ENCODE measurements at places on chromosomes 11 and 22. TPM values are rescaled to one million over a fixed set of nuclear protein-coding genes. Genes with fewer than 3 reads are reported as not detected.

LRRC4C gene
- polyA plus RNA-seq, result 17.0 TPM

OR5AK2 gene
- 0.23 TPM for polyA plus RNA-seq

SCGB1D1 gene
- not detected for polyA plus RNA-seq

MRPL11 gene
- 67.5 TPM for polyA plus RNA-seq

CARD16 gene
- polyA plus RNA-seq, result 0.70 TPM

MS4A8 gene
- 0.18 TPM for polyA plus RNA-seq

MAPK8IP1 gene
- polyA plus RNA-seq, result 8.6 TPM

FERMT3 gene
- 4.1 TPM for polyA plus RNA-seq

GDPD4 gene
- polyA plus RNA-seq, result 0.17 TPM

GLB1L2 gene
- polyA plus RNA-seq, result 24.7 TPM

ME3 gene
- 29.7 TPM for polyA plus RNA-seq

CABP7 gene
- 0.15 TPM for polyA plus RNA-seq

- DNase-seq, result no peak
Observed at GRCh38 chr11:57368106-57368844, 12.7 kb downstream of the PRG3 start.

GRCh38 chr11:88474655-88475054 is 137.1 kb upstream of the CTSC start:
- DNase-seq, result no peak

- peak; percentile 63 for DNase-seq
Observed at GRCh38 chr11:122628810-122629555, 26.5 kb upstream of the UBASH3B start.

- DNase-seq, result peak; percentile 83
Observed at GRCh38 chr11:45371251-45372115, 85.3 kb upstream of the SYT13 start.

GRCh38 chr11:2482745-2483144 is 37.9 kb downstream of the KCNQ1 start:
- DNase-seq, result no peak

DNA sequence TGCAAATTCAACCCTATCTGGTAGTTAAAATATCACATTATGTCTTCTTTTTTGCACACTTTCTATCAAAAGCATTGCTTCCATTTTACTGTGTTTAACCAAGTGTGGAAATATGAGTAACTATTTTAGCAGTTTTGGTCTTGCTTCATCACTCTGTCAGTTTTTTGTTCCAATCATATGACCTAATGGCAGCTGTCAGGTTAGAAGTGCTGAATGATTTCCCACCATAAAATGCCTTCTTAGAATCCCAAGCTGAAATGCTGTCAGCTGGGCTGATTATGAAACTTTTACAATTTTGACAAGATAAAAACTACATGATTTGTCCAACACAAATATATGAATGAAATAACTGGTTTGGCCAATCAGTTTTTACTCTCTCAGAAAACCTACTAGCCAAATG is 1654.6 kb upstream of the RAG2 start:
- DNase-seq, result no peak

DNA sequence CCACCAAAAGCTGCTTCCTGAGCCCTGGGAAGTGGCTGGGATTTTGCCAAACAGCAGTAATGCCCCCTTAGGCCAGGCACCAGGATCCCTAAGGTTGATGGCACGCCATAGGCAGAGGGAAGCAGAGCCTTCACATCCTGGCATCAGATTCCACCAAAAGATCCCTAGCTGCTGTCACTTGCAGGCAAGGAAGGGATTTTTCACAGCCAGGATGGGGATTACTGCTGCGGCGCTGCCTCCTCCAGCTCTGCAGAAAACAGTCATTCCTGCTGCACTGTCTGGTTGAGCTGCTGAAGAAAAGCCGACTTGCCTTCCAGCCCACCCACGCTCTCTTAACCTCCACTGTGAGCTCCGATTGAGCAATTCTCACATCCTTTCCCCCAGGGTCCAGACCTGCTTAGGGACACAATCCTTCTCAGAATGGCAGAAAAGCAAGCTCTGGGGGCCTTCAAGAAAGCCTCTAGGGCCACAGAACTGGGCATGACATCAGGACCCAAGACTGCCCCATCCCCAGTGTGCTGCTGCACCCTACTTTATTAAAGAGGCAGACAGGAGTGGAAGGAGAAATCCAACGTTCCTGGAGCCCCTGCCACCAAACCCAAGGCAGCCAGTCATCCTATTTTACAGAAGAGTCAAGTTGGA is 19.9 kb downstream of the SYN3 start:
- DNase-seq, result no peak

All from left kidney (tissue), 8 donors.